Stimulated activated CD4-positive, alpha-beta T cell treated with anti-CD3 and anti-CD28 coated beads, Interleukin-4, amount 100 ng/mL, for 24 hours (primary cell): ENCODE measurements at places on chromosomes 13 and 19.

DNA sequence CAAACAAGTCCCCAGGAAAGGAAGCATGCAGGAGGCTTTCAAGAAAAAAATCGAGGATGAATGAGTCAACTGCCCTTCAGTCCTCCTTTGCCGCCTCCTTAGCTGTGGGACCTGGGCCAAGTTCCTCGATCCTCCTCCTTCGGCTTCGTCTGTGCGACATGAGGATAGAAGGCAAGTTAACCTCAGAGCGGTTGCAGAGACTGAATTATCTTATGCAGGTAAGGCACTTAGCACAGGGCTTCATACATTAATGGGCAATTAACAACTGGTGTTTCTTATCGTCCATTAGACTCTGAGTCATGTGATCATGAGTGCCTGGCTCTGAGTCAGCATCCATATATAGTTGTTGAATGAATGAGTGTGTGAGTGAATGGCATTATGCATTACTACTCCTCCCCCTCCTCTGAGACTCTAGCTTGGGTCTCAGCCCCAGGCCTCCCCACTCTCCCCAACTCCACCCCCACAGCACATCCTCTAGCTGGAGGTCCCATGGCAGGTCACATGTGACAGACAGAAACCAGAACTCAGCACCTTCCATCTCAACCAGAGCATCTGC is 1.6 kb upstream of the TTC9B start:
- no peak for DNase-seq

- no peak for DNase-seq
Measured at GRCh38 chr13:41327994-41328790, 17.1 kb downstream of the NAA16 start.

DNA sequence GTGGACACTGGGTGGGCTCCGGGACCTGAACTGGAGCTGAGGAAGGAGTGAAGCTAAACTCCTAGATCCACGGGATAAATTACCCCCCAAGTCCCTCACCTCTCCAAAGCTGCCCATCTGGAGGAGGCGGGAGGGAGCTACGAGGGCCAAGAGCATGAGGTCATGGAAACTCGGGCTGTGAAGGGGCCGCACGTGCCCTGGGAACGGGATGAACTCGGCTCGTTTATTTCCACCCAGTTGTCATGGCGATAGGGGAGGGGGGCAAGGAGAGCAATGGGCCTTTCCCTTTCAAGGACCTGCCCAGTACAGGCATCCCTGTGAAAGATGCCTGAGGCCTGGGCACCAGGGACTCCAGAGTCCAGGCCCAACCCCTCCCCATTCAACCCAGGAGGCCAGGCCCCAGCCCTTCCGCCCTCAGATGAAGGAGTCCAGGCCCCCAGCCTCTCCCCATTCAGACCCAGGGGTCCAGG is 3.8 kb downstream of the PPP1R12C start:
- DNase-seq, result no peak

DNA sequence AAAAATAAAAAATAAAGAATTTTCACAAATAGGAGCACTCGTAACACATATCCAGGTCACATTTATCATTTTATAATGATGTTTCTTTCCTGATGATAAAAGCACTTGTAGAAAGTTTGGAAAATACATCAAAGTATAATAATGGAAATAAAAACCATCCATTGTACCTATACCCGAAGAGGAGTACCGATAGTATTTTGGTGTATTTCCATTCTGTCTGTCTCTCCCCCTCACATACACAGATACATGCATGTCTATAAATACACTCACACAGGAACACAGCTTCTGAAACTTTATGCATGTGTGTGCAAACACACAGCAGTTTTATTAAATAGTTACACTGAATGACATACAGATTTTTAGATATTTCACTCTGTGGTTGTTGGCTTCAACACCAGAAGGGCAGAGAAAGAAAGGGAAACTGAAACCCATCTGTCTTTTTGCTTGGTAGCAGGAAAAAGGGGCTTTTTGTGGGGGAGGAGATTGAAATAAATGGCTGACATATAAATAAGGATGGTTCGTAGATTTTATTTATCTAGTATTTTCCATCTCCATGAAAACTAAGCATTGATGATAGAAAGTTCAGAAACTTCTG is 114.8 kb downstream of the LRCH1 start:
- DNase-seq, result no peak

- no peak for DNase-seq
Measured at GRCh38 chr13:90547272-90547790, 800.2 kb upstream of the MIR17HG start.
